Stimulated activated CD8-positive, alpha-beta memory T cell treated with anti-CD3 and anti-CD28 coated beads, Interleukin-4, amount 100 ng/mL, for 4 hours (primary cell): ENCODE measurements at places on chromosomes 6 and 20.

GRCh38 chr6:47334334-47334733 lies 24.6 kb upstream of the TNFRSF21 start:
- no peak for DNase-seq

GRCh38 chr6:42505385-42505718 lies 53.6 kb upstream of the TRERF1 start:
- no peak for DNase-seq

- DNase-seq = no peak
These were observed 35.1 kb upstream of the RFPL4B start for GRCh38 chr6:112311950-112312547.

DNA sequence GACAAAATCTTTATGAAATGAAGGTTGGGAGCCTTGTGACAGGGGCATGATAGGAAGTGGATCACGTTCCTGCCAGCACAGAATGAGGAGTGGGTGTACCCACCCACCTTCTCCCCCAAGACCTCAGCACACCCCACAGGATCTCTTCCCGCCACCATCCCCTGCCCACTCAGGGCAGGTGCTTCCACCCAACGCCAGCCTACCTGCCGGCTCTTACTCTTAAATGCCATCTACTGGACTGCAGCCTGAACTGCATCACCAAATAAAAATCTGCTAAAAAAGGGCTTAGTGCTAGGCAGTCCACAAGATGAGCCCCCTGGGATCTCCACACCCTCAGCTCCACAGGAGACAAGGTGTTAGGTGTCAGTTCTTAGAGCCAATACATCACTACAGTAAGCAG lies 20.6 kb downstream of the DTNBP1 start:
- DNase-seq = no peak

- DNase-seq = no peak
These were observed 62.0 kb downstream of the PPP1R14C start for GRCh38 chr6:150204705-150205472.

- DNase-seq = no peak
These were observed 5.8 kb downstream of the HMGA1 start for GRCh38 chr6:34242252-34243130.

GRCh38 chr6:88855541-88856147 lies 107.8 kb downstream of the RNGTT start:
- no peak for DNase-seq

DNA sequence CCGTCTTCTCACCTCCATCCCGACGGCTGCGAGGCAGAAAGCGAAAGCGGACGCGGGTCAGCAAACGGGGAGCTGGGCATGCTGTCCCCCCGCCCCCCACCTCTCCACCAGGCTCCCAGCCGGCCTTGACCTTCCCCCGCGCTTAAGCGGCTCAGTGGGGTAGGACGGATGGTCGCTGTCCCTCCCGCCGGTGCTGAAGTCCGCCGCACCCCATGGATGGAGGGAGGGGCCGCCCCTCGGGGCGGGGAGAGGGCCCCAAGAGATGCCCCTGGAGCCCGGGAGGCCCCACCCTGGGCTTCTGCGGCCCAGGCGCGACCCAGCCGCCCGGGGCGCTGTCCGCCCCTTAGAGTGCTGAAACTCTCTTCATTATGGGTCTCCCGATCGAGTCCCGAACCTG lies at the start of gene KCNB1:
Gene KCNB1, minus strand, starts transcription at position 48 of the 397 bp plus-strand sequence. CDS start 188 bp downstream, outside the sequence.
- DNase-seq = no peak

- DNase-seq = no peak
These were observed 31.9 kb downstream of the STK35 start for GRCh38 chr20:2133318-2134183.

GRCh38 chr6:164085091-164086075 lies 670.9 kb downstream of the QKI start:
- no peak for DNase-seq

DNA sequence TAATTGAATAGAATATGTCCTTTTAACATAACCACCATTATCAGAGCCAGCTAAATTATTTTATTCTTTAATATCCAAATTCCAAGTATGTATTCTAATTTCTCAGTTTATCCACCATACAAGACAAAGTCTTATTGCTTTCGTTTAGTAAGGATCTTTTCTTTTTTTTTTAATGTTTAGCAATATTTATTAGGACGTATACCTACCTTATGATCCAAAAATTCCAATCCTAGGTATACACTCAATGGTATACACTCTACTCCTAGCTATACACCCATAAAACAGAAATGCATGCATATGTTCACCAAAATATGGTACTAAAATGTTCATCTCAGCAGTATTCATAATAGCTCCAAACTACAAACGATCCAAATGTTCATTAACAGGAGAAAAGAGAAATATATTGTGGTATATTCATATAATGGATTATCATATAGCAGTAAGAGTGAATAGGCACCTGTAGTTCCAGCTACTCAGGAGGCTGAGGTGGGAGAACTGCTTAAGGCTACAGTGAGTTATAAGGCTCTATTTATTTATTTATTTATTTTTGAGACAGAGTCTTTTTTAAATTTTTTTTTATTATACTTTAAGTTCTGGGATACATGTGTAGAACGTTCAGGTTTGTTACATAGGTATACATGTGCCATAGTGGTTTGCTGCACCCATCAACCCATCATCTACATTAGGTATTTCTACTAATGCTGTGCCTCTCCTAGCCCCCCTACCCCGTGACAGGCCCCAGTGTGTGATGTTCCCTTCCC lies 17.3 kb downstream of the TNFAIP3 start:
- DNase-seq = no peak

GRCh38 chr20:48394415-48395081 lies 433.3 kb downstream of the PREX1 start:
- DNase-seq = no peak

- DNase-seq = no peak
These were observed 122.0 kb downstream of the HTR1B start for GRCh38 chr6:77341058-77341986.

DNA sequence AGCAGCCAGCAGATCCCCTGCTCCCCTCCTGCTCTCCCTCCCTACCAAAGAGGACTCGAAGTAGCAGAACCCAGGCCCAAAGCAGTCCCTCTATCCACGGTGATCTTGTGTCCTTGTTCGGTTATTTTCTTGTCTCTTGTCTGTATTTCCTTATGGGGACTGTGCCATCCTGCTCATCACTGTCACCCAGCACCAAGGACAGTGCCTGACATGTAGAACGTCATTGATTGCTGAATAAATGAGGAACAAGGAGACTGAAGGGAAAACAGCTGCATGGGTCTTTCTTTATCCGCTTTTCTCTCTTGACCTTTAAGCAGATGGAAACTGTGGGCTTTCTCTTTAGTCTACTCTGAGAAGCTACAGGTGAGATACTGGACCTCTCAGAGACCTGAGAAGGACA lies 29.4 kb upstream of the ZNF831 start:
- no peak for DNase-seq

GRCh38 chr6:154705471-154706113 lies 27.6 kb upstream of the SCAF8 start:
- DNase-seq = no peak

DNA sequence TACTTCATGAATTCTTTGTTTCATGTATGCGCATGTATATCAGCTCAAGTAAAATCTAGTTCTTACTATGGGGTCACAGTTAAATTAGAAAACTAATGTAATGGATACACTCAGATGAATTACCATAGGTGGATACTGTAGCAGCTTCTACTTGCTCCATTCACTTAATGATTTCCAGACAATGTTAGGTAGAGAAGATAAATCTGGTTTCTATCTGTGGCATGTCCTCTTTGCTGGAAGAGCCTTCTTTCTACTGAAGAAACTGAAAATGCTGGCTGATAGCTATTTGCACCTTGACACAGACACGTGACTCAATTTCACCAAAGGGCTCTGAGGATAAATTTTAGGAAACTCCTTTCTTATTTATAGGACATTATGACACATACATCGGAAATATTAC lies 49.5 kb downstream of the BCAS1 start:
- DNase-seq = no peak

DNA sequence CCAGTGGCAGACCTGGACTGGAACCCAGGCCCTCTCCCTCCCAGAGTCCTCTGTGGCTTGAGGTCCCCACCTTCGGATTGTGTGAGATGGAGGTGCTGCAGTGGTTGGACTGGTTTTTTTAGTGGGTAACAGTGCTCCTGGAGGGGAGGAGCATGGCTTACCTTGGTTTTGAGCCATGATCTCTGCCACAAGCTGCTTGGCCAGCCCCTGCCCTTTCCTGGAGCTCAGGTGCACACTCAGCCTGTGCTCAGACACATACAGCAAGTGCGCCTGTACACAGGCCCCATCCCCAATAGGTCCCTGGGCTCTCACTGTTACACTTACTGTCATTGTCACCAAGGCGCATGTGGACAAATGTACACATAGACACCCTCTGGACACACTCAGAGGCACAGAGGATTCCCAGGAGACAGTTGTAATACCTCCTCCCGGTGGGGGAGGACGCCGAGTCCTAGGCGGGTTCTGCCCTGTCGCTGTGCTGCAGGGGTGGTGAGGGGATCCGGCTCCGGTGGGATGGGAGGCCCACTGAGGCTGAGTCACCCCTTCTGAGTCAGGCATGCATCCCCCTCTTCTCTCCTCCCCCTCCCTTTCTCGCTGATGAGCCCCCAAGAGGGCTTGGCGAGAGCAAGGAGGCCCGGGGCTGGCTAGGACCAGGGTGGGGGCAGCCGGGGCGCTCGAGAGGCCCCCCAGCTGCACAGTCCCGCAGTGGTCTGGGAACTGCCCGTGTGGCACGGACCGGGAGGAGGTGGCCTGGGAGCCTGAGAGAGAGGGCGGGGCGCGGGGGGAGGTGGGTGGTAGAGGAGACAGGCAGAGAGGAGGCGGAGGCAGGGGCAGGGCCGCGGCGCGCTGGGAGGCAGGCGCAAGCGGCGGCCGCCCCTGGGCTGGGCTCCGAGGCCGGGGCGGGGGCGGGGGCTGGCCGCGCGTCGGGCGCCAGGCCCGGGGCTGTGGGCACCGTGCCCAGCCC lies 522 bp upstream of the EPB41L1 start:
- peak; percentile 4 for DNase-seq

DNA sequence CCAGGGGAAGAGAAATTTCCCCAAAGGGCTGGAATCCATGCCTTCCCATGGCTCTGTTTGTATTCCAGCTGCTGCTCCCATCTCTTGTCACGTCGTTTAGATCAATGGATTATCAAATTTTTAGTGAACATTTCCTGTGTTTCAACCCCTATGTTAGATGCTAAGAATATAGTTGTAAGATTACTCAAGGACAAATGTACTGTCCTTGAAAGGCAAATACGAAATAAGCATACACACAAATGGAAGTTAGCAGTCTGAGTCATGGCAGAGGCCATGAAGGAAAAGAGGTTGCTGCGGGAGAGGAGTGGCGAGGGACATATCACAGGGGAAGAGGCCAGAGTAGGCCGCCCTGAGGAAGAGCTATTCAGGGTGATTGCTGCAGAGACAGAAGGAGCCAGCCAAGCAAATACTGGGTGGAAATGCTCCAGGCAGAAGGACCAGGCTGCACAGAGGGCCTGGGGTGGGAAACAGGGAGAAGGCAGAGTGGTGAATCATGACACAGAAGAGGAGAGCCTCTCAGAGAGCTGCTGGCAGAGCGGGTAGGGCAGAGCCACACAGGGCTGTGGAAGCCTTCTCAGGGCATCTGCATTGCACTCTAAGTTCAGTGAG lies 219.2 kb upstream of the LRFN2 start:
- DNase-seq = no peak

GRCh38 chr20:8129211-8129976 lies 2.7 kb upstream of the PLCB1 start:
- DNase-seq = no peak

GRCh38 chr6:155974811-155975323 lies 519.2 kb upstream of the NOX3 start:
- DNase-seq = no peak

- no peak for DNase-seq
These were observed 1586.7 kb downstream of the HACE1 start for GRCh38 chr6:103273048-103273447.

GRCh38 chr6:12884983-12885382 lies 168.4 kb downstream of the PHACTR1 start:
- DNase-seq = no peak

- no peak for DNase-seq
These were observed 2.4 kb upstream of the LY86 start for GRCh38 chr6:6586167-6586566.
